ENCODE measurements at places on chromosomes 3 and 15. TPM values are rescaled to one million over a fixed set of nuclear protein-coding genes. Genes with fewer than 3 reads are reported as not detected.

ZIC1 gene
- polyA plus RNA-seq: not detected

HYKK gene
- polyA plus RNA-seq: 4.8 TPM

COL6A5 gene
- 5.0 TPM for polyA plus RNA-seq

GP5 gene
- 0.10 TPM for polyA plus RNA-seq

SPTBN5 gene
- 2.0 TPM for polyA plus RNA-seq

XRN1 gene
- 8.5 TPM for polyA plus RNA-seq

Measured in urinary bladder (tissue), 4 donors.